ENCODE measurements at places on chromosomes 7 and 10.

GRCh38 chr10:58302254-58302653 lies 32.6 kb upstream of the UBE2D1 start:
- no peak for DNase-seq

- DNase-seq, result no peak
Observed at GRCh38 chr7:22799633-22800032, 23.0 kb downstream of the TOMM7 start.

DNA sequence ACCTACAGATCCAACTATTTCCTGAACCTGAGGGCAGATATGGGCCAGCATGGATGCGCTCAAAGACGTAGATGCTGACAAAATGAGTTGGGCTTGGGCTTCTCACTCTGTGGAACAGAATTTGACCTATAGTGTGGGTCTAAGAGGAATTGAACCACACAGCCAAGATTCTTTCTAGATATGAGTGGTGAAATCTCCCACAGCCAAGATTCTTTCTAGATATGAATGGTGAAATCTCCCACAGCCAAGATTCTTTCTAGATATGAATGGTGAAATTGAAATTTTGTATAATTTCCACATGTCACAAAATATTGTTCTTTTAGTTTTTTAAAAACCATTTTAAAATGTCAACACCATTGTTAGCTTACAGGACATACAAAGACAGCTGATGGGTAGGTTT lies 215.4 kb upstream of the LRGUK start:
- DNase-seq, result no peak

- DNase-seq, result no peak
Observed at GRCh38 chr7:570801-571070, 51.1 kb upstream of the PDGFA start.

GRCh38 chr7:80247144-80247543 lies 112.5 kb downstream of the GNAI1 start:
- no peak for DNase-seq

DNA sequence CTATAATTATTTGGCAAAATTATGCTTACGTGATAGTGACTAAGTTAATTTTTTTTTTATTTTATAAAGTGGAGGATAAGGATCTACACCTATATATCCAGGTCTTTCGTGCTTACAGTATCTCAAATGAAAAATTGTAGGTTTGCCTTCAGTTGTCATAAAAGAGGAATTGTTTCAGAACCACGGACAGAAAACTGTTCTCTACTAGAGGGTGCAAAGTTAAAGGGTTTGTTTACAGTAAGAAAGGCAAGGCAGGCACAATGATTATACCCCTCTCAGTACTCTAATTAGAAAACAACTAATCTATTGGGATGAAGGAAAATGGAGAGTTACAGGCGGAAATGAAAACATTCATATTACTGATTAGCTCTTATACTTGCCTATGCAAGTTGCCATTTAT lies 1.5 kb downstream of the PCLO start:
- peak; percentile 22 for DNase-seq

GRCh38 chr7:68324621-68325020 lies 1273.7 kb upstream of the AUTS2 start:
- DNase-seq, result no peak

GRCh38 chr7:151461942-151462230 lies 21.9 kb upstream of the CRYGN start:
- no peak for DNase-seq

DNA sequence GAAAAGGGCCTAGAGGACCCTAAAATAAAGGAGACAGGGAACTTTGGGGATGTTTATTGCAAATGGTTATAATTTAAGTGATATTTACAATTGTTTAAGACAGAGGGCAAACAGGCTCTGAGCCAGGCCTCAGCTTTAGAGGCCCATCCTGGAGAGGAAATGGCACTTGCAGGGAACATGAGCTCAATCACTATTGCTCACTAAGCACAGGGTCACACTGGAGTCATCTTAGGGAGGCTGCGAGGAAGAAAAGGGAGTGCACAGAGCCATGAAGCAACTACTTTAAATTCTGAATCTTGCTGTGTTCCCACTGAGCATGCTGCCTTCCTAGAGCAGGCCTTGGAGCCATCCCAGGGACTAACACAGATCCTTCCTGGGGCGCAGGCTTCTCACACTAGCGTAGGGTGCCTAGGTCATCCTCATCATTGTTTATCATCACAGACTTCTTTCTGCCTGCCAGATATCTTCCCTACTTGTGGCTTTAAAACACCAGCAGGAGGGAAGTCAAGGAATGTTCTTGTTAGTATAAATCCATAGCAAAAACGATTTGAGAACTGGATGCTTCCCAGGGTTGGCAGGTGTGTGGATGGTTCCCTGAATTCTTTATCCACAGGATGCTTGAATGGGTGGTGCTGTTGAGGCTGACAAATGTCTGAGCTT lies 12.7 kb upstream of the DNAJB12 start:
- no peak for DNase-seq

DNA sequence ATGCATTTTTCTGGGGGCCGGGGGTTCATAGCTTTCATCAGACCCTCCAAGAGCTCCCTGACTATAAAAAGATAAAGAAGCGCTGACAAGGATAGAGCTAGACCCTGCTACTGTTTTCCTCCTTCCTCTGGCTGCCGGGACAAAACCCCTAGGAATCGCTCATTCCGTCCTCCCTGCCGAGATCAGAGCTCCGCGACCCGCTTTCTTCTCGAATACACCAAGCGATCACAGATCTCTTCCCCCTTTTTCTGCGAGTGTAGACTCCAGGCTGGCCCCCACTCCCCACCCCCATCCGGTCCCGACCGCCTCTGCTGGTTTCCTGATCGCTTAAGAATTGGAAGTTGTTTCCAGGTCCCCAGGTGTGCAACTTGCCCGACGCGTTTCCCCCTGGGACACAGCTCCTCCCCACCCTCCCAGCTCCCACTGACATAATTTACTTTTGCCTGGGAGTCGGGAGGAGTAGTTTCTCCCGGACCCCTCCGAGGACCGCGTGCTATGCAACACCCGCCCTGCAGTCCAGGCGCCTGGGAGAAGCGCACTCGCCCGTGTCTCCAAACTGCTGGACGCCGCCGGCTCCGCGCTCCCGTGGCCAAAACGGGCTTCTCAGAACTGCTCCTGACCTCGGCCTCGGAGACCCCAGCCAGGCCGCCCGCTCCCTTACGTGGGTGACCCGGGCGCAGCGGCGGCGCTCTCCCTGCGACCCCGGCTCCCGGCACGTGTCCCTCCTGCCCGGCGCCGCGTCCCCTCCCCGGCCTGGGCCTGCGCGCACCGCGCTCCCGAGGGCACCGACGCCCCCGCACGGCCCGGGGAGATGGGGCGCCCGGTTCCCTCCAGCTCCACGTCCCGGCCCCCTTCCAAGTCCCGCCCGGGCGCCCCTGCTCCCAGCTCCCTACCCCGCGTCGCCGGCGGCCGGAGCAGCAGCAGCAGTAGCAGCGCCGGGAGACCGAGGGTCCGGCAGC lies 552 bp downstream of the IL15RA start:
- peak; percentile 46 for DNase-seq

DNA sequence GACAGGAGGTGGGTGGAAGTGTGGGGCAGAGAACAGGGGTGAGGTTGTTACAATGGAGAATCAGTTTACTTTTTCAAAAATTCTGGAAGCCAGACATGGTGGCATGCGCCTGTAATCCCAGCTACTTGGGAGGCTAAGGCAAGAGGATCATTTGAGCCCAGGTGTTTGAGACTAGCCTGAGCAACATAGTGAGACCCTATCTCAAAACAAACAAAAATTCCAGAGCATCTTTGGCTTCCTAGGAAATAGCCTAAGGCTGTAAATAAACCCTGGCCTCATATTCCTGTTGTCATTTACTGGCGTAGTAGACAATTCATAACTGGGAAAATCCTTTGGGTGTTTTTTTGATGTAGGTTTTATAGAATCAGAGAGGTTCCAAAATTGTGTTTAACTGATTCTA lies 44.0 kb downstream of the GBF1 start:
- DNase-seq, result no peak

GRCh38 chr7:128056901-128057300 lies 25.7 kb upstream of the LRRC4 start:
- no peak for DNase-seq

DNA sequence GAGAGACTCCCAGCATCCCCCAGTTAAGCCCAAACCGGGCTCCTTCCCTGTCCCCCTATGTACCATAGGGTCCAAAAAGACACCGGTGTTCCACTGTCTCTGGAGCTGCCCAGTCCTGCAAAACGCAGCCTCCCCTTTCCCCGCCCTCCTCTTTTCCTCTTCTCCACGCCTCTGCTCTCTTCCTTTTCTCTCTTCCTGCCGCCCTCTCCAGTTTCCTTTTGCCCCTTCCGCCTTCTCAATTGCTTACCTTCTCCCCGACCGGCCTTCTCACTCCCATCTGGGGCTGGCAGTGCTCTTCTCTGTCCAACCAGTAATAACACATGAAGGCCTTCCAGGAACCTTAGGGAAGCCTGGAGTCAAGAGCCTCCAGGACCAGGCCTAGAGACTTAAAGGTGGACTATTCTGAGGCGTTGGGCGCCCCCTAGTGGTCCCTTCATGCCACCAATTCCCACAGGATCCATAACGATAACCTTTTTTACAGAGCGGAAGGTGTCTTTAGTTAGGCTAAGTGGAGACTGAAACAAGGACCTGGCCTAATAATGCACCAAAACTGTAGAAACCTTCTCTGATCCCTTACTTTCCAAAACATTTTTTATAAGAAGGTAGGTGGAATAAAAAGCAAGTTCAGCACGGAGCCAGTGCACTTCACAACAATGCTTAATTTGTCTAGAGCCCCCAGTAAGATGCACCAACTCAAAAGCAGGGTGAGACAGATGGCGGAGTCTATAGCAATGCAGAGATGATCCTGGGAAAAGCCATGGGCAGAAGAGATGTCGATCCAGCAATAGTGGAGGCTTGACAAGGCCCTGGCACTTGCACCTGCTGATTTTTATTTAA lies 27.2 kb upstream of the MSRB2 start:
- peak; percentile 72 for DNase-seq

DNA sequence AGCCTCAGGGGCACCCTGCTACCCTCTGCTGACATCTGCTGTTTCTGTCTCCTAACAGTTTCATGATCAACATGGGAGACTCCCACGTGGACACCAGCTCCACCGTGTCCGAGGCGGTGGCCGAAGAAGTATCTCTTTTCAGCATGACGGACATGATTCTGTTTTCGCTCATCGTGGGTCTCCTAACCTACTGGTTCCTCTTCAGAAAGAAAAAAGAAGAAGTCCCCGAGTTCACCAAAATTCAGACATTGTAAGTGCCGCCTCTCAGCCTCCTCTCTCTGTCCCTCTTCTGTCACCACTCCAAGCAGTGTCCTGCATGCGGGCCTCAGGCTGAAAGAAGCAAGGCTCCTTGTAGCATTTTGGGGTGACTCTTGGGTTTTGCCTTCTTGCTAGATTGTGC lies 39.0 kb downstream of the POR start:
- DNase-seq, result no peak

DNA sequence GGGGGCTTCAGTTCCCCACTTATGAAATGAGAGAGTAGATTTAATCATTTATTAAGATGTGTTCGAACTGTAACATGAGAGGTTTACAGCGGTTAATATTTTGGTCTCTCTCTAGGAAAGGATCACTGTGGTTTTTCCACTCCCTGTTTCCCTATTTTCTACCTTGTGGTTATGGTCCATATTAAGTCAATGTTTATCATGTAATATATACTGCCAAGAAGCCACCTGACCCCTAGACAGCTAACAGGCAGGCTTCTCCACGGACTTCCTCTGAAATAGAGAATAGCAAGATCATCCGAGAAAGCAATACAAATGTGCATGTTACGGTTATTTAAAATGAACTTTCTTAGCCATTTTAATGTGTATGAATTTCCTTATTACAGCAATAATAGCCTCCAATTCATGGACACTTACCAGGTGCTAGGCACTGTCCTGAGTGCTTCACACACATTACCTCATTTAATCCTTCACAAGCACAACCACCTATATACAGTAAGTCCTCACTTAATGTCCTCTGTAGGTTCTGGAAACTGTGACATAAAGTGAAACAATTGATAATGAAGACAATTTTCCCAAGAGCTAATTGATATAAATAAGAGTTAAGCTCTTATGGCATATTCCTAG lies 835 bp upstream of the COL28A1 start:
- no peak for DNase-seq

DNA sequence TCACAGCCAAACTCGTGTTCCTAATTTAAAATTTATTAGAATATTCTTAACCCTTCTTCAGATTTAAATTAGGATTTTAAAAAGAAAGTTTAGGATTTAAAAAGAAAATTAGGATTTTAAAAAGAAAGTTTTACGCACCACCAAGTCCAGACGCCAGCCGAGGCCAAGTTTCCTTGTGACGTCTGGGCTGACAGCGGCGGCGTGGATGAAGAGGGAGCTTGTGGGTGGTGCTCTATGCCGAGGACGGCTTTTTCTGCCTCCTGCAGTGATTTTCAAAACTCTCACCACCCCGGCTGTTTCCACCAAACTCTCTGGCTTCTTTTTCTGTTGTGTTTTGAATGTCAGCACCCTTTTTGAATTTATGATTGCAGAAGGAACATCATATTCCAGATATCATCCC lies 252.9 kb downstream of the DNAJB6 start:
- no peak for DNase-seq

- no peak for DNase-seq
Observed at GRCh38 chr10:58070956-58071355, 196.7 kb downstream of the IPMK start.

DNA sequence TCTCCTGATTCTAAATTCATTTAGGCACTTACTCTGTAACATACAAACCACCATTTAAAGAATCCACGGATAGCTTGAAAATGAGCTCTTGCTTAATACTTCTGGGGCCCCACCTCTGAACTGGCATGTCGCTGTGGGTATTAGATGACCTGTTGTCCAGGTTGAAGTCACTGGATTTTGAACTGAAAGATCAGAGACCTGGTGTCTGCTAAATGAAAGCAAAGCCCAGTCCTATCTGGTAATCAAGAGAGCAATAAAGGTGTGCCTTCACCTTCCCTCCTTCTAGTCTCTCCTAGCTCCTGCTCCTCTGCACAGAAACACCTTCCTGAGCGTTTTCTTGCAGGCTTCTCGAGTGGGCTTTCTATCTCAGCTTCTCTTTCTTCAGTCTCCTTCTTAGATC lies 4.4 kb downstream of the ENO4 start:
- DNase-seq, result no peak

GRCh38 chr7:31890198-31890597 lies 180.0 kb downstream of the PDE1C start:
- no peak for DNase-seq

GRCh38 chr7:32108651-32109050 lies 38.4 kb upstream of the PDE1C start:
- no peak for DNase-seq

- DNase-seq, result no peak
Observed at GRCh38 chr10:47214520-47214919, 85.5 kb upstream of the GDF10 start.

- no peak for DNase-seq
Observed at GRCh38 chr10:43114088-43114742, 24.0 kb upstream of the CSGALNACT2 start.

DNA sequence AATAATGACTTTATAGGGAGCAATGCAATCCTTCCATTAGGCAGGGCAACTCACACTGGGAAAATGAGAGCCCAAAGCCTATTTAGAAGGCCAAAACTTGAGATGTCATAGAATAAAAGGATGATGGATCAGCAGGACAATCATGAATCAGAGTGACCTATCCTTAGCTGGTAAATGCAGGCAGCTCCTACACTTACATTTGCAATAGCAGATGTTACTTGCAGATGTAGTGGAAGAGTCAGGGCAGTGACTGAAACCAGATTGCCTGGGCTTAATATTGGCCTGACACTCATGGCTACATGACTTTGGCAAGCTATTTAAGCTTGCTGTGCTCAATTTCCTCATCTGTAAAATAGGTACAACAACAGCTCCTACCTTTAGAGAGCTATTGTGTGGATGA lies 98.7 kb downstream of the PRTFDC1 start:
- DNase-seq, result no peak
